ENCODE measurements at places on chromosomes 7 and 10. TPM values are rescaled to one million over a fixed set of nuclear protein-coding genes. Genes with fewer than 3 reads are reported as not detected.

GRCh38 chr7:12942609-12943008 is 255.2 kb downstream of the ARL4A start:
- no peaks in the 10 kb centered on the region for H3K36me3 ChIP-seq
- H3K27ac ChIP-seq = no peak overlapping the region
- DNase-seq = no peak
- H3K27me3 ChIP-seq = no peaks in the 10 kb centered on the region
- no peak overlapping the region for H3K4me3 ChIP-seq

GRCh38 chr7:71679480-71679879 is 547.5 kb downstream of the GALNT17 start:
- no peak for DNase-seq
- peaks cover 4% of the 10 kb centered on the region for H3K4me1 ChIP-seq
- no peaks in the 10 kb centered on the region for H3K27me3 ChIP-seq
- H3K27ac ChIP-seq = no peak overlapping the region

- H3K4me1 ChIP-seq = no peaks in the 10 kb centered on the region
- no peaks in the 10 kb centered on the region for H3K36me3 ChIP-seq
- H3K27me3 ChIP-seq = no peaks in the 10 kb centered on the region
- no peak overlapping the region for H3K4me3 ChIP-seq
Measured at GRCh38 chr7:20385126-20385525, 54.4 kb downstream of the ITGB8 start.

GRCh38 chr7:17952387-17952786 is 12.1 kb upstream of the SNX13 start:
- no peaks in the 10 kb centered on the region for H3K4me1 ChIP-seq
- no peak overlapping the region for H3K4me3 ChIP-seq
- H3K27ac ChIP-seq = no peak overlapping the region
- H3K36me3 ChIP-seq = no peaks in the 10 kb centered on the region
- no peak for DNase-seq
- no peaks in the 10 kb centered on the region for H3K27me3 ChIP-seq

DNA sequence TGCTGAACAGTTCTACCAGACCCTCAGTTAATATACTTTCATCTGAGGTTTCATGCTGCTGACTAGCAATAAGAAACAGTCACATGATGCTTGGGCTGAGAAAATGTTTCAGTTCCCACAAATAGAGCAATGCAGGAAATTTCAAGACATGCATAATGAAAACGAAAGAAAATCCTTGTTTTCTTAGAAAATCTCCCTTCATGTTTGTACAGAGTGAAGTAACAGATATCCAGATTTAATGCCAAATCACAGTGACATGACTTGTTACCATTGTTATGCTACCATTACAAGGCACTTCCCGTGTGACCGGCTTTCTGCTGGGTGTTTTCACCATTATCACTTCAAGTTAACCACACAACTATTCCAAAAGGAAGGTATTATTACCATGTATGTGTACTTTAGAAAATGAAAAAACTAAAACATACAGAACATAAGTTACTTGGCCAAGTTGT is 121.7 kb downstream of the DOCK4 start:
- DNase-seq = no peak
- no peaks in the 10 kb centered on the region for H3K27me3 ChIP-seq
- H3K27ac ChIP-seq = no peak overlapping the region
- no peaks in the 10 kb centered on the region for H3K36me3 ChIP-seq

GRCh38 chr10:33955676-33956075 is 621.2 kb upstream of the NRP1 start:
- H3K4me3 ChIP-seq = no peak overlapping the region
- no peaks in the 10 kb centered on the region for H3K36me3 ChIP-seq
- H3K27ac ChIP-seq = no peak overlapping the region
- no peaks in the 10 kb centered on the region for H3K4me1 ChIP-seq
- no peak for DNase-seq
- H3K27me3 ChIP-seq = no peaks in the 10 kb centered on the region

DNA sequence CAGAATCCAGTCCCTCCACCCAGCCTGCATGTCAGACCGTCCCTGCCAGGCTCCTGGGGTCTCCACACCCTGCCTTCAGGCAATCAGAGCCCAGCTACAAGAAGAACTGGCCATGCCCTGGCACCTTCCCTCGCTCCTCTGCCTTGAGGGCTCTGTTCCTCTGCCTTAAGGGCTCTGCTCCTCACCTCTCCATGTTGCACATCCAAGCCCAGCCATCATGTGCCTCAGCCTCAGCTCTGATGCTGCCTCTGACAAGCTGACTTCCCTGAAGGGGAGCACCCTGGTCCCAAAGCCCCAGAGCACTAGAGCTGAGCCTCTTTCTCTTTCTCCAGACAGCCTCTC is 50.3 kb upstream of the ANTXRL start:
- DNase-seq = no peak
- no peaks in the 10 kb centered on the region for H3K4me1 ChIP-seq
- no peak overlapping the region for H3K27ac ChIP-seq
- no peak overlapping the region for H3K4me3 ChIP-seq

- no peaks in the 10 kb centered on the region for H3K27me3 ChIP-seq
- peaks cover 2% of the 10 kb centered on the region for H3K4me1 ChIP-seq
- no peak overlapping the region for H3K27ac ChIP-seq
- DNase-seq = no peak
- no peaks in the 10 kb centered on the region for H3K36me3 ChIP-seq
- H3K4me3 ChIP-seq = no peak overlapping the region
Measured at GRCh38 chr7:102273749-102274712, 12.6 kb upstream of the SH2B2 start.

DNA sequence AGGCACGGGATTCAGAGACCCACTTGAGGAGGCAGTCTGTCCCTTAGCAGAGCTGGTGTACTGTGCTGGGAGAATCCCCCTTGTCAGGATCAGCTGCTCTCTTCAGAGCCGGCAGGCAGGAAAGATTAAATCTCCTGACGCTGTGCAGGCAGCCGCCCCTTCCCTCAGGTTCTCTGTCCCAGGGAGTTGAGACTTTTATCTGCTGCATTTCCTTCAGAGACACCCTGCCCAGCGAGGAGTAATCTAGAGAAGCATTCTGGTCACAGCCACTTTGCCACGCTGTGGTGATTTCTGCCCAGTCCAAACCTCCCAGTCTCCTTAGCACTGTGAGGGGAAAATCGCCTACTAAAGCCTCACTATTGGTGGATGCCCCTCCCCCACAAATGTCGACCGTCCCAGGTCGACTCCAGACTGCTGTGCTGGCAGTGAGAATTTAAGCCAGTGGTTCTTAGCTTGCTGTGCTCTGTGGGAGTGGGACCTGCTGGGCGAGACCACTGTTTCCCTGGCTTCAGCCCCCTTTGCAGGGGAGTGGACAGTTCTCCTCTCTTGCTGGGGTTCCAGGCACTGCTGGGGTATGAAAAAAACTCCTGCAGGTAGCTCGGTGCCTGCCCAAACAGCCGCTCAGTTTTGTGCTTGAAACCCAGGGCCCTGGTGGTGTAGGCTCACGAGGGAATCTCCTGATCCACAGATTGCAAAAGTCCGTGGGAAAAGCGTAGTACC is 265.4 kb downstream of the ZWINT start:
- no peaks in the 10 kb centered on the region for H3K36me3 ChIP-seq
- H3K4me3 ChIP-seq = no peak overlapping the region
- H3K4me1 ChIP-seq = no peaks in the 10 kb centered on the region
- no peaks in the 10 kb centered on the region for H3K27me3 ChIP-seq
- no peak overlapping the region for H3K27ac ChIP-seq

- H3K27me3 ChIP-seq = no peaks in the 10 kb centered on the region
- no peak overlapping the region for H3K27ac ChIP-seq
- no peak for DNase-seq
- no peaks in the 10 kb centered on the region for H3K36me3 ChIP-seq
- no peak overlapping the region for H3K4me3 ChIP-seq
Measured at GRCh38 chr7:131298608-131298992, 29.1 kb upstream of the MKLN1 start.

DNA sequence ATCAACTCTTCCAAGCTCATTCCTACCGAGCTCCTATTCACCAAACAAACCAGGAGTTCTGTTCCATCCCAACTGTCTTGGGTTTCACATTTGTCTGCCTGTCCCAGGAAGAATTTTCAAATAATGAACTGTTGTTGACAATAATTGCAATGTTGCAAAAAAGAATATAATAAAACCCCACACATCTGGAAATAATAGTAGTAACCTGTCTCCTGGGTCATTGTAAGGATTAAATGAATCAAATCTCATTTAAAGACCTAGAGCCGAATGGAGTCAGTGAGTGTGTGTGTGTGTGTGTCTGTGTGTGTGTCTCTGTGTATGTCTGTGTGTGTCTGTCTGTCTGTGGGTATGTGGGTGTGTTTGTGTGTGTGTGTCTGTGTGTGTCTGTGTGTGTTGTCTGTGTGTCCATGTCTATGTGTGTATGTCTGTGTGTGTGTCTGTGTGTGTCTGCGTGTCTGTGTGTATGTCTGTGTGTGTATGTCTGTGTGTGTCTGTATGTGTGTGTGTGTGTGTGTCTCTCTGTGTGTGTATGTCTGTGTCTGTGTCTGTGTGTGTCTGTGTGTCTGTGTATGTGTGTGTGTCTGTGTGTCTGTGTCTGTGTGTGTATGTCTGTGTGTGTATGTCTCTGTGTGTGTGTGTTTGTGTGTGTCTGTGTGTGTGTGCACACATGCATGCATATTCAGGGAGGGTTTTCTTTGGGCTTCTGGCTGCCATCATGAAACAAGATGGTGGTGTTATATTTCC is 52.7 kb downstream of the TMEM130 start:
- H3K27me3 ChIP-seq = no peaks in the 10 kb centered on the region
- H3K36me3 ChIP-seq = no peaks in the 10 kb centered on the region
- no peak overlapping the region for H3K27ac ChIP-seq

GRCh38 chr10:122072491-122072890 is 83.5 kb downstream of the TACC2 start:
- H3K4me1 ChIP-seq = no peaks in the 10 kb centered on the region
- no peaks in the 10 kb centered on the region for H3K27me3 ChIP-seq
- DNase-seq = no peak
- H3K36me3 ChIP-seq = no peaks in the 10 kb centered on the region
- no peak overlapping the region for H3K27ac ChIP-seq
- no peak overlapping the region for H3K4me3 ChIP-seq

DNA sequence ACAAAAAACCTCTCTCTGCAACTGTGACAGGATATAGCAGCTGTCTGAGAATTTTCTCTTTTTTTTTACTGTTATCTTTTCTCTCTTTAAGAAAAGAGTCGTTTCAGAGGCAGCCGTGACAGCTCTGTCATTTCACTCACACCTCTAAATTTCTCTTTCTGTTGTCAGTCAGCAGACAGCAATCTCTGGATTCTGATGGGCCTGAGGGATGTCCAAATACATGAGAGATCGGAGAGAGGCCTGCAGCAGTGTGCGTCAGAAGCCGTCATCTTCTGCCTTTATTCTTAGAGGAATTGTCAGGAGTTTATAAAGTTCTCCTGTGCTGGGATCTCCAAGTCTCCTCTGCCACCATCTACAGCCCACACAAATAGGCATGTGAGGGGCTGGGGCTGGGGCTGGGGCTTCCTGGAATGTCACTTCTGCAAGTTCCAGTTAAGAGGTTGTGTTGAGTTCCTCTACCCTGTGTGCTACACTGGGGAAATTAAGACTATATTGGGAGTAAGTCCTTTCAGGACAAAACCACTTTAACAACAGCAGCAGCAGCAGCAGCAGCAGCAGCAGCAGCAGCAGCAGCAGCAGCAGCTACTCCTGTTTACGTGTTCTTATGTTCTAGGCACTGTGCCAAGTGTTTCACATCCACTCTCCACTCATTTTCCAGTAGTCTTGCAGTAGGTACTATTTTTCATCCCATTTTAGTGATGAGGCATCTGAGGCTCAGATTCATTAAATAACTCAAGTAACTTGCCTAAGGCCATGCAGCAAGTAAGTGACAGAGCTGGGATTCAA is 541.3 kb downstream of the LRMDA start:
- H3K4me3 ChIP-seq = no peak overlapping the region
- peak; percentile 42 for DNase-seq
- H3K36me3 ChIP-seq = no peaks in the 10 kb centered on the region
- peaks cover 10% of the 10 kb centered on the region for H3K4me1 ChIP-seq
- H3K27ac ChIP-seq = no peak overlapping the region
- no peaks in the 10 kb centered on the region for H3K27me3 ChIP-seq

DNA sequence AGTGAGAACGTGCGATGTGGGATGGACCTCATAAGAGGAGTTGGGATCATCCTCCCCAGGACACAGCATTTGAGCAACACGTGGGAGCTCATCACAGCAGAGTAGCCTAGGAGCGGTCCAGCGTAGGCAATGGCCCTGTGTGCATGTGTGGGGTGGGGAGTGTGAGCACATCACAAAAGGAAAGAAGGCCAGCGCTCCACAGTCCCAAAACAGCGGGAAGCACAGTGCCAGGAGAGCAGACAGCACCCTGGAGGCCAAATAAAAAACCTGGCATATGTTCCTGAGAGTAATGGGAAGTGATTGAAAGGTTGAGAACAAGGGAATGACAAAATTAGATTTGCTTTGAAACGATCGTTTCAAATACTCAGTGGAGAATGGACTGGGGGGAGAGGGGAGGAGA is 226.0 kb downstream of the C7orf25 start:
- no peak for DNase-seq
- H3K4me1 ChIP-seq = no peaks in the 10 kb centered on the region
- H3K27me3 ChIP-seq = no peaks in the 10 kb centered on the region
- no peaks in the 10 kb centered on the region for H3K36me3 ChIP-seq
- no peak overlapping the region for H3K4me3 ChIP-seq
- H3K27ac ChIP-seq = no peak overlapping the region

Gene MYL7
- 0.46 TPM for total RNA-seq

Gene PTN
- 2.9 TPM for total RNA-seq

Gene SPDYE18
- total RNA-seq = 1.7 TPM

Gene TSPAN13
- total RNA-seq = 6.7 TPM

Gene APBB1IP
- total RNA-seq = 1.4 TPM

Gene CH25H
- total RNA-seq = 3.8 TPM
